Posterior cingulate gyrus (tissue), 11 donors: ENCODE measurements at places on chromosomes 16 and 17.
A peak's percentile ranks its signal among the peaks of the same experiment; 100 is the strongest.

DNA sequence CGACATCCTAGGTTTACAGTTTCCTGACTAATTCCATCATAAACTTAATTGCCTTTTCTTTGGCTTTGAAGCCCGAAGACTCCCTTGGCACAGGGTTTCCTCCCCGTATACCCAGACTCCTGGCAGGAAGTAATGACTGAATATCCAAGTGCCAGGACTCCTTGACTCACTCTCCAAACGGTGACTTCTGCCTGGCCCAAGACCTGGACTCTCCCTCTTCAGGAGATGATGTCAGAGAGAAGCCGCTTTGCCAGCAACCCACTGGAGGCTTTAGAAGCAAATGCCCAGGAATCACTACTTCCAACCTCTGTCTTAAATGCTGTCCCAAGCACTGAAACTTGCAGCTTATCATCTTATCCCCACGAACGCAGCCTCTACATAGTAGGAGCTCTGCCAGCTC is 146.5 kb downstream of the RGS9 start:
- no peak for DNase-seq

DNA sequence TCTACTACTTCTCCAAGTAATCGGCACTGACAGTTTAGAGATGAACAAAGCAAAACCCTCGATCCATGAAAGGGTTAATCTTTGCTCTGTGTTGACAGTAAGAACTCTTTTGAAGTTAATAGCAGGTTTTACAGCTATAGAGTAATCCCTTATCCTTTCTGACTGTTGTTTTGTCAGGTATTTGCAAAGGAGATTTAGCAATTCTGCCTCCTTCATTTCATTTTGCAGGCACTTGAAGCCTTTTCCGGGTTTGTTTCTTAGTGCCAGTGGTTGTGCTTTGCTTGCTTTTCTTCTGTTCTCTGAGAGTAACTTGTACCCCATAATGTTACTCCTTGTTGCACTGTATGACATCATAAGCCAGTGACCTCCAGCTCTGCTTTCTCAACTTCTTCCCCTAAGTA is 64.5 kb downstream of the TANGO6 start:
- no peak for DNase-seq

- no peak for DNase-seq
Measured at GRCh38 chr17:16243385-16243784, 26.4 kb downstream of the PIGL start.

DNA sequence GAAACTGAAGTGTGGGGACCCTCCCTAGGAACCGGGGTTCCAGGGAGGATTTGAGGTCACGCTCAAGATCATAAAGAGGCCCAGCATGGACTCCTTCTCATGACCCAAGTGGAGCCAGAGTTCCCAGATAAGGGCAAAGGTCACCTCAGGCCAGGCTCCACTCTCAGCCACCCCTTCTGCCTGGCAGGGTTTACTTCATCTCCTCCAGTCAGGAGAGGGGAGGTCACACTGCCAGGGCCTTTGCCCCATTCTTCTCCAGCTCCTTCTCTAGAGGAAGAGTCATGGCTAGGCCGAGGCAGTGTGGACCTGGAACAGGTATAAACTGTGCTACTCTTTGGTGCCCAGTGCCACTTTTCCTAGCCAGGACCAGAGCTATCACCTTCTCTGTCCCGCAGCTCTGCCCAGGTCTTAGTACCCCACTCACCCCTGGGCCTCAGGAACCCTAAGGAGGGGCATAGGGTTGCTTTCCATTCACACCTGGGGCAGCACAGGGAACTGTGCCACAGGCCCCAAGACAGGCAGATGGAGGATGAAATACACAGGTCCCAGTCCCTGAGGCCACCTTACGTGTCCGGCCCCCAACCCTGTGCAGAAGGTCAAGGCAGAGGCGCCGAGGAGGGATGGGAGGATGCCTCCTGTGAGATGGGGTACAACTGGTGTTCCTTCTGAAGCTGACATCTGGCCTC is 879 bp upstream of the ACSF2 start:
- DNase-seq, result no peak

- no peak for DNase-seq
Measured at GRCh38 chr17:14201021-14201987, 35.4 kb downstream of the CDRT15 start.

DNA sequence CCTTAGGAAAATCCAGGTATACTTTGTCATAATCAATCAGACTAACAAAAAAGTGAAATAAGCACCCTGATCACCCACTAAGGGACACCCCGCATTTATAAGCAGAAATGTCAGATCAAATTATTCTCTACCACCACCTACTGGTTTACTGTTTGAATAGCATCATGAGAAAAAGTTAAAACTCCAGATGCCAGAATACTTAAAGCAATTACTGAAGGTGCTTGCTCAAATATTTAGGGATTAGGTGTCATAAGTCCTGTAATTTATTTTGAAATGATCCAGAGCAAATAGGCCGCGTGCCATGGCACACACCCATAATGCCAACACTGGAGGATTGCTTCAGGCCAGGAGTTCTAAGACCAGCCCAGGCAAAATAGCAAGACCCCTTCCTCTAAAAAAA is 2.3 kb downstream of the TOP2A start:
- no peak for DNase-seq

DNA sequence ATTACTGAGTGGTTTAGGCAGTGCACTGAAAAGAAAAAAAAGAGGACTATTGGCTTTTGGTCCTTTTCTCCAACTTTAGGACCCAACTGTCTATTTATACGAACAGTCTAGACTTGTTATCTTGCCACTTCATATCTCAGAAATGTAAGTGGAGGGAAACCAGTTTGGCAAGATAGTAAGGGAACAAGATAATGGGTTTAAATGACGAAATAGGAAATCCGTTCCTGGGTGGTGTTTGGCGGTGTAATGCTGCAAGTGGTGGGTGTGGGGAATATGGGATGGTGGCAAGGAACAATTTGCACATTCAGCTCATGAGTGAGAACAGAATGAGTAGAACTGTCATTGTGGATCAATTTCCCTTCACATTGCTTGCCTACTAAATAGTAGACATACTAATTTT is 44.7 kb downstream of the GRB7 start:
- no peak for DNase-seq

DNA sequence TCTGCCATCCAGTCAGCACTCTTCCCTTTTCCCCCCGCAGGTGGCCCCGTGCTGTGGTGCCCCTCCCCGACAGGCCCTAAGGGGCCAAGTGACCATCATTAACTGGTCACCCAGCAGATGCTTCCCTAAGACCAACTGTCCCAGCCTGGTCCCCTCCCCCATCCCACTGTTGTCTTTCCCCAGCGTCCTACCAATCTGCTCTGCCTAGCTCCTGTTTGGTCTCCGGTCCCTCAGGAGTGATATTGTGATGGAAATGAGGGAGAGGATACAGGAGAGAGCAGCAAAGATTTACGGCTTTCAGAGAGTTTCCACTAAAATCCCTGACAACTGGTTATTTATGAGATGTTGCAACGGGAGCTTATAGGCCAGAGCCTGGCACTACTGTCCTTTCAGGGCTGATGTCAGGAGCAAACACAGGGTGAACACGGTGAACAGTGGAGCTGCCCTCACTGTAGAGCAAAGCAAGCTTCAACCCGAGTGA is 1.4 kb upstream of the TTLL6 start:
- no peak for DNase-seq

DNA sequence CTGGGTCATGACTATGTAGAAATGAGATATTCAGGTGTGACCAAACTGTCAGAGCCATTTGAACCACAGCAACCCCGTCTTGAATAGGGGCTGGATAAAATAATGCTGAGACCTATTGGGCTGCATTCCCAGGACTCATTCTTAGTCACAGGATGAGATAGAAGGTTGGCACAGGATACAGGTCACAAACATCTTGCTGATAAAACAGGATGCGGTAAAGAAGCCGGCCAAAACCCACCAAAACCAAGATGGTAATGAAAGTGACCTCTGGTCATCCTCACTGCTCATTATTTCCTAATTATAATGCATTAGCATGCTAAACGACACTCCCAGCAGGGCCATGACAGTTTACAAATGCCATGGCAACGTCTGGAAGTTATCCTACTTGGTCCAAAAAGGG is 545.5 kb downstream of the TMEM114 start:
- no peak for DNase-seq

DNA sequence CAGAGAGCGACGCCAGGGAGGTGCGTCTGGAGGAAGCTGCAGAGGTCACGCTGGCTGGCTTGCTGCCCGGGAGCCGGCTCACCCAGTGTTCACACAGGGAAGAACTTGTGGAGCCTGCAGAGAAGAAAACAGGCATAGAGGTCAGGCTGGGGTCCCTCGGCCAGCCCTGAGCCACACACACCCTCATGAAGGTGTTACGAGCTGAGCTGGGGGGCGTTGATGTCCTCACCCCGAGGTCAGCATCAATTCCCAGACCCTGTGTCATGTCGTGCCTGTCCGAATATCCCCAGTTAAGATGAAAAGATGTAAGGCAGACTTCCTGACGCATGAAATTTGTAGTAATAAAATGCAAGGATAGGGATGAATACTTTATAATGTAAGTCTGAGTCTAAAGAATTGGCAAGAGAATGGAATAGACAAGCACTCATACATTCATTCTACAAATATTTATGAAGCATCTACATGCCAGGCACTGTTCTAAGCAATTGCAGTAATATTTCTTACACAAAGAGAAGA is 77.1 kb downstream of the USP31 start:
- DNase-seq, result no peak

- no peak for DNase-seq
Measured at GRCh38 chr17:80452173-80452915, 24.1 kb downstream of the NPTX1 start.

GRCh38 chr17:55620945-55621344 is 101.7 kb downstream of the TMEM100 start:
- no peak for DNase-seq

DNA sequence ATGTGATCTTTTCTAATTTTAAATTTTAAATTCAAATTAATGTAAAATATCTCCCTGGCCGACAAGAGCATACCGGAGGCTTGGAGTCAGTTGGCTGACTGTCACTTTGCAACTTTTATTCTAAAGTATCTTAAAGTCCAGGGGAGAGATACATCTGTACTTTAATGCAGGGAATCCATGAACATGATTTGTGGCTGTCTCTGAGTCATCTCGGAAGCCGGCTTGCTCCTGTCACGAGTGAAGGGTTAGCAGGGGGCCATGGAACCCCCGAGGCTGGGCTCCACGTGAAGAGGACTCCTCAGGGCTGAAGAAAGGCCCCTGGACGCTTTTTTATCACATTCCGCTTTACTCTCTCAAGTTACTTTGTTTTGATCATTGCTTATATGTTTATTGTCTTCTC is 13.3 kb downstream of the TVP23A start:
- DNase-seq, result no peak

DNA sequence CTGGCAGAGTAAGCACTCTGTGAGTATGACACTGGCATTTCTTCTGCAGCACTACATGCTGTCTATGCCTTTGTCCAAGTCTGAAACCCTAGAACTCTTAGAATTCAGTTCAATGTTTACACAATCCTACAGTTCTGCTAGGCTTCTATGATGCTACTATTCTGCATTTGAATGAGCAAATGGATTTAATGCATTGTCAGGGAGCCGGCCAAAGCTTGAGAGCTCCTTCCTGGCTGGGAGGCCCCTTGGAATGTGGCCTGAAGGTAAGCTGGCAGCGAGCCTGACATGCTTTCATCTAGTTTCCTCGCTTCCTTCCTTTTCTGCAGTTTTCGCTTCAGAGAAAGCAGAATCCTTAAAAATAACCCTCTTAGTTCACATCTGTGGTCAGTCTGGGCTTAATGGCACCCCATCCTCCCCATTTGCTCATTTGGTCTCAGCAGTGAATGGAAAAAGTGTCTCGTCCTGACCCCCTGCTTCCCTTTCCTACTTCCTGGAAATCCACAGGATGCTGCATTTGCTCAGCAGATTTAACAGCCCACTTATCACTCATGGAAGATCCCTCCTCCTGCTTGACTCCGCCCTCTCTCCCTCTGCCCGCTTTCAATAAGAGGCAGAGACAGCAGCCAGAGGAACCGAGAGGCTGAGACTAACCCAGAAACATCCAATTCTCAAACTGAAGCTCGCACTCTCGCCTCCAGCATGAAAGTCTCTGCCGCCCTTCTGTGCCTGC is at the start of gene CCL2:
Gene CCL2, plus strand, starts transcription at position 635 of the 730 bp plus-strand sequence. Its CDS starts 65 bp downstream, at position 700.
- DNase-seq, result peak; percentile 43

DNA sequence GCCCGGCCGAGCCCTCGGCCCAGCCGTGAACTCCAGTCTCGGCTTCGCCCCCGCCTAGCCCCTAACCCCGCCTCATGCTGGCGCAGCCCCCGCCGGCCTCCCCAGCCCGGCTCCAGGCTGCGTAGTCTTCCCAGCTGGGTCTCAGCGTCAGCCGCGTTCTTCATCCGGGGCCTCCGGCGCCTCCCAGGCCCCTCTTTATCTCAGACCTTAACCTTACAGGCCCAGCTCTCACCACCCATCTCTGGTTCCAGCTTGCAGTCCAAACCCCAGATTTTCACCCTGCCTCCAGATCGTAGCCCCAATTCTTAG is at the start of gene PROCA1:
Gene PROCA1, minus strand, starts transcription at position 166 of the 309 bp plus-strand sequence. CDS start 228 bp downstream, outside the sequence.
- DNase-seq, result no peak

DNA sequence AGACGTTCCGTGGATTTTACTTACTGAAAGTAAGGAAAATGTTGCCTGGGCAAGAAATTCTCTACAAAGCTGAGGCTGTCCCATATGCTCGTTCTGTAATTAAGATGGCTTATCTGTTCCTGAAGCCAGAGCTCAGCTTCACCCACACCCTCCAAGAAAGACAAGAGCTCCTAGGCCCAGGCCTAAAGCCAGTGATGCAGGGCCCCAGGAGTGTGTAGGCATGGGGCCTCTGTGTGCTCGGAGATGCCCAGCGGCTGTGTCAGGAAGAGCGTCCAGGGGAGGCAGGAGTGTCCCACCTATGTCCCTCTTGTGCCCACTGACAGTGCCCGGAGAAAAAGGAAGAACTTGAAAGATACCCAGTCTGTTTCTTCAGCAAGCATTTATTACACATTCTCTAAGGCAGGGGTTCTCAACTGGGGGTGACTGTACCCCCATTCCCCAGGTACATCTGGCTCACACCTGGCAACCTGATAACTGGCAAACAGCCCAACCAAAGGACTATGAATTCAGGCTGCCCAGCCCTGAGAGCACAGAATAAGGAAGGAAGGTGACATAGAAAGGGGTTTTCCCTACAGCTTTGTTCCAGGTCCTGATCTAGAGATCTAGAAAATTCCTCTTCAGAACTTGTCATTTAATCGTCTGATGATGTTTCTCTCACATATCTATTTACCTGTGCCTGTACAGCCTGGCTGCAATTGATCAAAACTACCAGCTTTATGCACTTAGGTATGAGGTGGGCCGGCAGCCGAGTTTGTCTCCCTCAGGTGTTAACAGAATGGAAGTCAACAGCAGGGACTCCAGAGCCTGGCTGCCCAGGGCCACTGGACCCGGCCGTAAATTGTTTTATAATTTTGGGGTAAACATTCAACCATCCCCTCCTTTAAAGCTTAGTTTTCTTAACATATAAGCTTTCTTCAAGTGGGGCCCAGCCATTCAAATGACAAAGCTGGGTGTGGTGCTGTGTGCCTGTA is 12.0 kb downstream of the SNN start:
- DNase-seq, result no peak

- no peak for DNase-seq
Measured at GRCh38 chr16:66223176-66223780, 143.2 kb upstream of the CDH5 start.

- peak; percentile 41 for DNase-seq
Measured at GRCh38 chr17:67531291-67531690, 154.2 kb downstream of the PITPNC1 start.
